NCI-H2107 (cell line): ENCODE measurements at places on chromosomes 16 and 17.

DNA sequence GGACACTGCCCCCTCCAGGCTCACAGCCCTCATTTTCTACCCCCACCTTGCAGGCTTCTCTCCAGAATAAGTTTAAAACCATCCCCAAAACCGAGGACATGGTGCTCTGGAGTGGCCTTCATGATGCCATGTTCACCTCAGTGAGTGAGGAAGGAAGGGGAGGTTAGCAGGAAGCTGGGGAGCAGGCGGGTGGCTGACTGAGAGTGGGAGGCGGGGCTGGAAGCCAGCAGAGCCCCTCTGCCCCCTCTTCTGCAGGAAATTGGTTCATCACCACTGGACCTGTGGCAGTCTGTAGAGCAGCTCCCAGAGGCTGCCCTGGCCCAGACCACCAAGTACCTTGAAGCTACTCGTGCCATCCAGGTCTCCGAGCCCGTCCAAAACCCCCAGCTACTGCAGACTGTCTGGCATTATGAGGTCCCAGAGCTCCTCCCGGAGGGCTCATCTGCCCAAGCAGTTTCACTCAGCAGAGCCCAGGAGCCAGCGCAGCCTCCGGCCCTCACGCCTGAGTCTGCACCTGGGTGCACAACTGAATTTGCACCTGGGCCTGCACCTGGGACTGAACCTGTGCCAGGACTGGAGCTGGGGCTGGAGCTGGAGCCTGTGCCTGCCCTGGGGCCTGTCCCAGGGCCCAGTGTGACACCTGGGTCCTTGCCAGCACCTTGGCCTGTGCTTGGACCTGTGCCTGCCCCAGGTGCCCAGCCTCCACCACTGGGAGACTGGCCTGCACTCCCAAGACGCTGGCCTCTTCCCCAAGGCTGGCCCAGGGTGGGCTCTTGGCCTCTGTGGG is 19.0 kb downstream of the C16orf96 start:
- no peak for DNase-seq

DNA sequence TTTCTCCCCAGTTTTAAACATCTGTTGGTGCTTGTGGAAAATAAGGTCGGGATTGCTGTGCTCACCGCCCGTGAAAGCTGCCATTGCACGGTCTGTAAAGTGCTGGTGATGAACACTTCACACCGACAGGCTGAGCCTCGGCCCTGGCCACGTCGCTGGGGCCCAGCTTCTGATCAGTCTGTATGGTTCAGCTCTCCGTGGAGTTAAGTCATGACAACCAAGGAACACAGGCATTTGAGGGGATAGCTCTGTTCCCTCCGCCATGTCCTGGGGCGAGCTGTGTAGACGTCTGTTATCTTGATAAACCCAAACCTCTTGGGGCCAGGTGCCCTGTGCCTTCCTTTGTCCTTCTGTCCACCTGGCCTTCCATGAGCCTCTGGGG is 110.6 kb downstream of the METRNL start:
- no peak for DNase-seq

DNA sequence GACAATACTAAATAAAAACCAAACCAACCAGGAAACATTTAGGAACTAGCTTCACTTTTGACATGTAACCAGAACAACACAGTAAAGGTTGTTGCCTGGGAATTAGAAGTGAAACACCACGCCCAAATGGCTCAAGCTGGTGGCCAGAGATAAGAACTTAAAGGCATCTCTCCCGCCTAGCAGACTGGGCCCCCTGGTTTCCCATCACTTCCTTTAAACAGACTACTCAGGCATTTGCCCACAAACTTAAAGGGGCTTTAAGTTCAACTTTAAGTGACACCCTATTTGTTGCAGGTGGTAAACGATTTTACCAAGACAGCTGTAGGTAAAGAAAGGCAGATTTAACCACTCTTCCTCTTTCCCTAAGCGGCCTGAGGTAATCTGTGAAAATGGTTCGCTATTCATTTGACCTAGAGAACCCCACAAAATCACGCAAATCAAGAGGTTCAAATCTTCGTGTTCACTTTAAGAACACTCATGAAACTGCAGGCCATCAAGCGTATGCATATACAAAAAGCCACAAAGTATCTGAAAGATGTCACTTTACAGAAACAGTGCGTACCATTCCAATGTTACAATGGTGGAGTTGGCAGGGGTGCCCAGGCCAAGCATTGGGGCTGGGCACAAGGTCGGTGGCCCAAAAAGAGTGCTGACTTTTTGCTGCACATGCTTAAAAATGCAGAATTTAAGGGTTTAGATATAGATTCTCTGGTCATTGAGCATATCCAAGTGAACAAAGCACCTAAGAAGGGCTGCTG is 40.8 kb upstream of the BPTF start:
- no peak for DNase-seq

GRCh38 chr17:77527836-77528505 is 387.2 kb downstream of the SEC14L1 start:
- DNase-seq: no peak

GRCh38 chr17:8126491-8127066 is 2.7 kb upstream of the HES7 start:
- DNase-seq: no peak

- DNase-seq: no peak
Observed at GRCh38 chr17:51941272-51941671, 217.2 kb downstream of the CA10 start.

GRCh38 chr16:13594823-13595222 is 325.1 kb upstream of the ERCC4 start:
- DNase-seq: no peak

DNA sequence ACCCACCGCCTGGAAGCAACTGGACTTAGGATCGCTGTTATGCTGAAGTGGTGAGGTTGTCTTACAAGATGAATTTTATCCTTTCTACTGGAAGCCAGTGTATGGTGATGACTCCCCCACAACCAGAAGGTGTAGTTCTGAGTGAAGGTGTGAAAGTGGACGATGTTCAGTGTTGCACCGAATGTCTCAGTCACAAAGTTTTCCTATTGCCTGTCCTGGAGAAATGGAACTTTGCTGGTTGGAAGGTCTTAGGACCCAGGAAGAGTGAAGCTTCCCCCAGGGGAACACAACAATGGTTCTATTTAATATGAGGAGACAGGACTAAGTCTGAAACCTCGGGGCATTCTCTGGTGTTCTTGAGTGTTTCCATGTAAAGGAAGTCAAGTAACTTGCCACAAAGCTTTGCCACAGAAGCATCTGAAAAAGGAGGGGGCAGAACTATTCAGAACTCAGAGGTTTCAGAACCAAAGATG is 44.2 kb downstream of the USP22 start:
- DNase-seq: no peak

DNA sequence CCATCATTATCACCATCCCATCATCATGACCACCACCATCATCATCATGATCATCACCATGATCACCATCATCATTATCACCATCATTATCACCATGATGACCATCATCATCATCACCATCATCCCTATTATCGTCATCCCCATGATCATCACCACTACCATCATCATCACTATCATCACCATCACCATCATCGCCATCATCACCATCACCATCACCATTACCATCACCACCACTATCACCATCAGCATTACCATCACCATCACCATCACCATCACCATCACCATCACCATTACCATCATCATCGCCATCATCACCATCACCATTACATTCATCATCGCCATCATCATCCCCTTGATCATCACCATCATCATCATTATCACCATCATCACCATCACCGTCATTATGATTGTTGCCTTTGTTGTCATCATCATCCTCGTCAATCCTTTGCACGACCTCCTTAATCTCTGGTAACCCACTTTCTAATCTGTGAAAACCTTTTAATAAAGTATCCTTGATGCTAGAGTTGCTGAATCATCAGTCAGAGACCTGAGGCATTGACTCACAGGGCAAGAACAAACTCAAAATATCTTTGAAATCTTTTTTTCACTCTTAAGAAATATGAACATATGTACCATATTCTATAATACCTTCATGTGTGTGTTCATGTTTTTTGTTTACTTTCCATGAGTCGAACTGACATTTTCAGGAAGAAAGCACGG is 116.3 kb upstream of the FOXF1 start:
- DNase-seq: no peak

DNA sequence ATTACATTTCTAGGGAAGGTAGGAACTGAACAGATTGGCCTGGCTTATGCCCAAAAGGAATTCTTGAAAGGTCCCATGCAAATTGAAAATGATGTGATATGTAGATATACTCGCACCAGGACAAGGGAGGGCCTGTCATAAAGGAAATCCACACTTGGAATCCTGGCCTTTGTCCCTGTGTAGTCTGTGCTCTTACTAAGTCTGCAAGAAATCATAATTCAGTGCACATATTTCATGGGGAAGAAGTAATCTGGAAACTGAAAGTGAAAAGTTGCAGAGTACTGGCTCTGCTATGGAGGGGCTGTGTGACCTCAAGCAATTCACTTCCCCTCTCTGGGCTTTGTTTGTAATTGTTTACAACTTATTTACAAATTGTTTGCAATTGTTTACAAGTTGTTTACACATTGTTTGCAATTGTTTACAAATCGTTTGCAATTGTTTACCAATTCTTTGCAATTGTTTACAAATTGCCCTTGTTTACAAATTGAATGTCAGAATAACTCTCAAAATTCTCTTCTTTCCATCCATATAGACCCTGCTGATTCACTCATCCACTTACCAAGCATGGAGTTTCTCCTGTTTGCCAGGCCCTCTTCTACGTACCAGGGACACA is 12.9 kb downstream of the SCNN1G start:
- no peak for DNase-seq

DNA sequence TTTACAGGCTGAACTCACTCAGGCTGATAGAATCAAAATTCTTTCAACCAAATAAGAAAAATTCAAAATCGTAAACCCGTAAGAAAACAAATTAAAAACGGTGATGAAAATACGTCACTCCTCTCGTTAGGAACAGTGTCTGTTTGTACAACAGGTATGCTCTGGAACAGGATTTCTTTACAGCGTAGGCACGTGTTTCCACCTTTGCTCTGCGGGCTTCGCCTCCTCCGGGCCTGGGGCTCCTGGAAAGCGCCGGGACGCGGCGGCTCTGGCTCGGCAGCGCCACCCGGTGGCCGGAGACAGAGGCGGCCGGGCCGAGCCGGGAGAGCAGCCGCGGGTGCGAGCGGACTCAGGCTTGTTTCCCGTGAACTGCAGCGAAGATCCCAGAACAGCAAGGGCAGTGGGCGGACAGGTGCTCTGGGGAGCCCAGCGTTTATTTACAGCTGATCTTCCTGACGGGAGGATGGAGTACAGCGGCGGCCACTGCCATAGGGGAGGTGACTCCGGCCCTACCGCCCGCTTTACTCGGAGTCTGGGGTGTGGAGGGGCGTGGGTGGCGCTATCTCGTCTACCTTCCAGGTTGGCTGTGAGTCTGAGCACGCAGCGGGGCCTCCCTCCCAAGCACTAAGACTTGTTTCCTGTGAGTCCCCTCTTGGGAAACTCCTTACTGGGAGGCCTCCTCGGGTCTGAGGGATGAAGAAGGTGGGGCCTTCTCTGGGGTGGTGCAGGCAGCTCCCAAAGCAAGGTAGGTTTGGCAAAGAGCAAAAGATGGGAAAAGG is 40.5 kb upstream of the ATP2A3 start:
- DNase-seq: no peak

GRCh38 chr17:5069724-5070123 is 8.5 kb upstream of the ZFP3 start:
- DNase-seq: no peak

DNA sequence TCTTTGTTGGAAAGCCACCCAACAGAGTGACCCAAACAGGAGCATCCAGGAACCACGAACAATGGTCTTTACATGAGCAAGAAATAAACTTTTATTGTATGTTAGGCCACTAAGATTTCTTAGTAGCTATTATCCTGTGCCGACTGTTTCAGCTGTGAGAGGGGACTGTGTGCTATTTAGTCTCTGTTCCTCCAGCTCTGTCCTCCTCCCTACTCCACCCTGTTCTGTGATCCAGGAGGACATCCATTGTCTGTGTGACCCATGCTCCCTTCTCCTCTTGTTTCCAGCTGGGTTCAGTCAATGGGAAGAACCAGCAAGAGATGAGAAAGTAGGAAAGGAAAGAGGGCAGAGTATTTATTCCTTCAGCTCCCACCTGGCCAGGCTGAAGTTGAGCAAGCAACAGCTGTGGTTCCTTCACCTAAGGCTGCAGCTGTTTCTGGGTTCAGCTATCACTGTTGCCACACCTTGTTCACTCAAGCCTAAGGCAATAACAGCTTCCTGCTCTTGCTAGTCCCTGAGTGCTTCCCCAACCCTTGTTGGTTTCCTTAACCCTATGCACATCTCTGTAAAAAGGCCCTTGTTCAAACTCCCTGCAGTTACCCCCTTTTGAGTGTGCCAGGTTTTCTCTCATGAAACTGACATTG is 14.9 kb upstream of the B4GALNT2 start:
- DNase-seq: no peak

DNA sequence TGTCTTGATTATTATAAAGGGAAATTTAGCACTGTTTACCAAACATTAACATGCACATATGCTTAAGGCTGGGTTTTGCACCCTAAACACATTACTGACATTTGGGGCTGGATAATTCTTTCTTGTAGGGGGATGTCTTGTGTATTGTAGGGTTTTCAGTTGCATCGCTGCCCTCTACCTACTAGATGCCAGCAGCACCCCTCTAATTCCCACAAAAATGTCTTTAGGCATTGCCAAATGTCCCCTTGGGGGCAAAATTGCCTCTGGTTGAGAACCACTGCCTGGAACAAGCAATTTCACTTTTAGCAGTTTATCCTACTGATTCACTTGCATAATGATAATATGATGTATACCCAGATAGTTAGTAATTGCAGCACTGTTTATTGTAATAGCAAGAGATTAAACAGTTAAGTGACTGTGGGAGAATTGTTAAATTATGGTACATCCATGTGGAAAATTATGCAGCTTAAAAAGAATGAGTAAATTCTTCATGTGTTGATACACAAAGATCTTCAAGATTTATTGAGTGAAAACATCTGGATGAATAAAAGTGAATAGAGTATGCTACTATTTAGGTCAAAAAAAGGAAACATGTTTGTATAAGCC is 18.4 kb downstream of the PRSS54 start:
- DNase-seq: no peak

DNA sequence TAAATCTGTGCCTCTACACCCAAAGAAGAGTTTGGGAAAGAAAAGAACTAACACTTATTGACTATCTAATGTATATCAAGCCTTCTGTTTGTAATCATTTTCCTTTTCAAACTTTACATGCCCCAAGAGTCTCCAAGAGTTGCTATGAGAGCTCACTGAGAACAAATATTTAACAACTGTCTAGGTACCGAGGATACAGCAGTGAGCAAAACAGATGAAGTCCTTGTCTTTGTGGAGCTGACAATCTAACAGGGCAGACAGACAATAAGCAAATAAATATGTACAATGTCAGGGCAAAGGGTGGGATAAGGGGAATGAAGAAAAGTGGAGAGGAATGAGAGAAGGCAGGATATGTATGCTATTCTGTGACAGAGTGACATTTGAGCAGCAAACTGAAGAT is 64.8 kb upstream of the KSR1 start:
- DNase-seq: no peak

DNA sequence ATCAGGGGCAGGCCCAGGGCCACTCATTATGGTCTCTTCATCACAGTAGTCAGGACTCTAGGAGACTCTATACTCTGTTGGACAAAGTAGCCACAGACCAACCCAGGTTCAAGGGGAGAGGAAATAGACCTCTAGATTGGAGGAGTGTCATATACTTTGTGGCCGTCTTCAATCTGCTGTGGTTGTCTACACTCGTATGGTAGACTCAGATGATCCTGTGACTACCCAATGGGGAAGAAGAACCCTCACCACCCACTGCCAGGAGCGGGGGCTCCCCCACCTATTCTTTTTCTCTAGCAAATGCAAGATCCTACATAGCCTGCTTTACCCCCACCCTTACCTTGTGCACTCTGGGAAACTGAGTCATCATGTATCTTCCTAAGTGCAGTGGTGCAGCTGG is 80.5 kb downstream of the KSR1 start:
- DNase-seq: no peak

GRCh38 chr17:40518401-40519088 is 17.1 kb upstream of the TNS4 start:
- no peak for DNase-seq

GRCh38 chr16:12113523-12114345 is 137.2 kb downstream of the SNX29 start:
- no peak for DNase-seq
